ENCODE measurements at places on chromosomes 3 and 15. TPM values are rescaled to one million over a fixed set of nuclear protein-coding genes. Genes with fewer than 3 reads are reported as not detected.

The BNC1 gene
- 0.31 TPM for polyA plus RNA-seq

The HOMER2 gene
- 32.6 TPM for polyA plus RNA-seq

GRCh38 chr3:10706156-10706739, 109.8 kb upstream of the SLC6A11 start:
- no peak for DNase-seq

DNA sequence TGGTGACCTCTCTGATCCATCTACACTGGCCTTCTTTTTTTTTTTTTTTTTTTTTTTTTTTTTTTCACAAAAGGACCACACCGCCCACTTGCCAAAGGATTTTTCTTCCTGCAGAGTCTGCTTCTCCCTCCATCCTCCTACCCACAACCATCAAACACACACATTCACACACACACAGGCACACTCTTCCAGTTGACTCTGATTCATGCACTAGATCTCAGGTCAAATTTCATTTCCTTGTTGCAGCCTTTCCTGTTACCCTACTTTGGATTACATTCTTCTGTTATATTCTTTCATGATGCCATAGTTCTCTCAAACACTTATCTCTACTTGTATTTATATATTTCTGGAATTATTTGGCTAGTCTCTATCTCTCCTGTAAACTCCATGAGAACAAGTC, 133.9 kb downstream of the STAC start:
- no peak for DNase-seq

The RYR3 gene
- 5.6 TPM for polyA plus RNA-seq

GRCh38 chr15:92580933-92581445, 74.6 kb downstream of the FAM174B start:
- DNase-seq, result no peak

The MAP4 gene
- 190 TPM for polyA plus RNA-seq

- no peak for DNase-seq
Observed at GRCh38 chr3:195570912-195571311, 12.8 kb downstream of the APOD start.

The SPTBN5 gene
- polyA plus RNA-seq, result 1.3 TPM

- no peak for DNase-seq
Observed at GRCh38 chr3:101281521-101282030, 38.8 kb downstream of the IMPG2 start.

DNA sequence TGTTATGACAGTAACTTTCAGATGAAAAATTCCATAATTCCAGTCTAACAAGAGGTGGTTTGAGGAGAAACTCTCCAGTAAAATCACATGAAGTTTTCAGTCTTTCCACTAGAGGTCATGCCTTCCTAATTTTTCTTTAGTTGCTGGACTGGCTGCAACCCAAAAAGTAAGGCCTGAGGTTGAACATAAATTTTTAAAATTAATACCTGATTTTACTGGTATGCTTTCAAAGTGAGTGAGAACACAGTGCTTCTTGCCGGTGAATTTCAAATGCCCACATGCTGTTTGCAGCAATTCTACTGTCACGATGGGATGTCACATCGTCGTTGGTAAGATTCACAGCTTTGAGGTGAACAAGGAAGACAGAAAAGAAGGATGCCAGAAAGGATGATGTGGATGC, 89.0 kb upstream of the FGF12 start:
- no peak for DNase-seq

- DNase-seq, result no peak
Observed at GRCh38 chr3:149460117-149460516, 14.4 kb upstream of the TM4SF4 start.

The ATP13A4 gene
- 0.41 TPM for polyA plus RNA-seq

DNA sequence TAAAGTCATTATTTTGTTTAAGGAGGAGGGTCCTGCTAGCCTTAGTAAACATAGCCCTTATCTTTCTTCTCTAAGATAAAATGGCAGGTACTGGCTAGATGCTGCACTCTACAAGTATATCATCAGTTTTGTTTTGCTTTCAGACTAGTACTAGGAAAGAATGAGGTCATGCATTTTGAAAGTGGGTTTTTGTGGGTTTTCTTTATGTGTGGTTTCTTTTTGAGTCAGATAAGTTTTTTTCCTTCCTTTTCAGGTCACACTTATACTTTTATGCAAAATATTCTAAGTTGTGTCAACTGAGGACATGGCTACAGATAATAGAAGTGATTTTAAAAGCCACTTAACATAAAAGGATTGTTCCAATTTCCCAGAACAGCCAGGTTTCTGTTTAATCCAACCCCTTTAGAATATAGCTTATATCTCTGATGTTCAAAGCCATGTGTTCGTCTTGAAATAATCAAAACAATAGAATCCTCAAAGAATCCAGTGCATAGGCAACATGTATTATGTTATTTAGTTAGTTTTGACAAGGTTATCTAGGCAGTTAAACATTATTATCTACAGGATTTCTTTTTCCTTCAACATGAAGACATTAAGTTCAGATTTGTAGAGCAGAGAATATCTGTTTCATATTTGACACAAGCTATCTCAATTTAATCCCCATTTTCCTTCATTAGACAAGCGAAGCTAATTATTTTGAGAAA, 406.2 kb downstream of the RBMS3 start:
- DNase-seq, result no peak

The BRK1 gene
- polyA plus RNA-seq, result 199 TPM

DNA sequence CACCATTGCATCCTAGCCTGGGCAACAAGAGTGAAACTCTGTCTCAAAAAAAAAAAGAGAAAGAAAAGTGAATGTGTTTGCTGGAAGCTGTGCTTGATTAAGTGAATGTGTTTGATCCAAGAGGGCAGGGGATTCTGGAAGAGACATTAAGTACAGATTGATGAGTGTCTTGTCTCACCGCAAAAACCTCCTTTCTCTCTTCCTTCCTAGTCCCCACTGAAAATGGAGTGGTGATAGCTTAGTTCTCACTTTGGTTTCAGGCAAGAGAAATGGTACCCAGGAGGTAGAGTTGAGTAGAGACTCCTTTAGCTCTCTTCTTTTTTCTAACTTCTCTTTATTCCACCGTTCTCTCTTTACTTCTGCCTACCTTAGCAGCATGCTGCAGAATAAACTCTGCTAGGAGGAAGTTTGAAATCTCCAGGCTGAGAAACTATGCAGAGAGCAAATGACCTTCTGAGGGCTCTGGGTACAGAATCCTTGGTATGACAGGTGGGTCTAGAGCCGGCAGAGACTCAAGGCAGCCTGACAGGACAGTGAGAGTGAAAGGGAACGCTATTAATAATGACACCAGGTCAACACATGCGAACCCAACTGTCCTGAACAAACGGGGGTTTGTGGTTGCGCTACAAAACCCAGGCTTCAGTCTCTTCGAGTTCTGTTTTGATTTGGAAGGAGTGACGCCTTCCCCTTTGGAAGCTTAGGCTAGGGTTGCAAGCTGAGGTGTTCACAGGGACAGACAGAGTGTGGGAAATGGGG, 74.9 kb downstream of the SMAD3 start:
- no peak for DNase-seq

GRCh38 chr15:70257573-70258248, 160.0 kb upstream of the TLE3 start:
- DNase-seq, result no peak

DNA sequence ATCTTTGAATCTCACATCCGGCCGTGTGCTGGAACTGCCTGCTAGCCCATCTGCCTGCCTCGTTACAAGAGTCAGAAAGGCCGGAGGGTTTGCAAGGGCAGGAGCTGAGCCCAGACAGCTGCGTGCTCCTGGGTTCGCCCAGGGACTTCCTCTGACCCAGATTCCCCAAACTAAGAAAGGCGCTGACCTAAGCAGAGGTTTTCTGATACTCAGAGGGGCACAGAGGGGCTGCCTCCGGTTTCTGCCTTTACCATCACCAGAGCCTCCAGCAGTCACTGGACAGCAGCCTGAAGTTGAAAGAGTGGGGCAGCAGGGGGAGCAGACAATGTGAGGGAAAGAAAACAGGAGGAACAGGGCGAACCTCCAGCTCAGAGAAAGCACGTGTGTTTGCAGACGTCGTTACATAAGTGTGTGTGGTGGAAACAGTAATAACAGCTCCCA, 33.4 kb upstream of the RAD18 start:
- no peak for DNase-seq

The SCAMP5 gene
- 19.3 TPM for polyA plus RNA-seq

The SCAP gene
- 62.9 TPM for polyA plus RNA-seq

The LTF gene
- 1.5 TPM for polyA plus RNA-seq

DNA sequence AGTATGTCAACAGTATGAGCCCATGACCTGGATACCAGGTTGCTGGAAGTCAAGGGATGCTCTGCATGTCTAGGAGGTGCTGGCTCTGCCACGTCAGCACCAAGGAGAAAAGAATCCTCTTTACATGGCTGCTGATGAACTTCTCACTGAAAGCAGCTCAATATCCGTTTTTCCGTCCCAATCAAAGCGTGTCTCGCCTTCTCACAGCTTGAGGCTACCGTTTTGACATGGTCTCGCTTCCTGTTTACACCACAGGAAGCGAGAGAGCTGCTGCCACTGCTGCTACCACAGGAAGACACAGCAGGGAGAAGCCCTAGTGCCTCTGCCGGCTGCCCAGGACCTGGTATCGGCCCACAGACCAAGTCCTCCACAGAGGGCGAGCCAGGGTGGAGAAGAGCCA, 27.3 kb downstream of the STARD5 start:
- no peak for DNase-seq

The MINAR1 gene
- 1.4 TPM for polyA plus RNA-seq

DNA sequence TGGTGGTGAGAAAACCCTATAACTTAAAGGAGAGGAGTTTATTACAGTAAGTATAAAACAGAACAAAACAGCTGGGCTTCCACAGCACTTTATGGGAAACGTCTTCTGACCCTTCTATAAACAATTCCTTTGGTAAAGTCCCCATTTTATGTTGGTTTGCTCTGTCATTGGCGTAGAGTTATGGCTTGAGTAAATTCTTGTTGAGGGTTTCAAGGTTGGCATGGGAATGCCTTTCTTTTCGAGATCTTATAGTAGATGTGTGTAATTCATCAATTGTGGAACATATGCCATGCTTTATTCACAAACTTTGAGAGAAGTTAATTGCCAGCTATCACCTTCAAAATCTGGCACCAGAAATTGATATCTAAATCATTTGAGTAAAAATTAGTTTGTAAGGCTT, 11.6 kb upstream of the CHL1 start:
- no peak for DNase-seq

The ZNF662 gene
- polyA plus RNA-seq, result 30.3 TPM

DNA sequence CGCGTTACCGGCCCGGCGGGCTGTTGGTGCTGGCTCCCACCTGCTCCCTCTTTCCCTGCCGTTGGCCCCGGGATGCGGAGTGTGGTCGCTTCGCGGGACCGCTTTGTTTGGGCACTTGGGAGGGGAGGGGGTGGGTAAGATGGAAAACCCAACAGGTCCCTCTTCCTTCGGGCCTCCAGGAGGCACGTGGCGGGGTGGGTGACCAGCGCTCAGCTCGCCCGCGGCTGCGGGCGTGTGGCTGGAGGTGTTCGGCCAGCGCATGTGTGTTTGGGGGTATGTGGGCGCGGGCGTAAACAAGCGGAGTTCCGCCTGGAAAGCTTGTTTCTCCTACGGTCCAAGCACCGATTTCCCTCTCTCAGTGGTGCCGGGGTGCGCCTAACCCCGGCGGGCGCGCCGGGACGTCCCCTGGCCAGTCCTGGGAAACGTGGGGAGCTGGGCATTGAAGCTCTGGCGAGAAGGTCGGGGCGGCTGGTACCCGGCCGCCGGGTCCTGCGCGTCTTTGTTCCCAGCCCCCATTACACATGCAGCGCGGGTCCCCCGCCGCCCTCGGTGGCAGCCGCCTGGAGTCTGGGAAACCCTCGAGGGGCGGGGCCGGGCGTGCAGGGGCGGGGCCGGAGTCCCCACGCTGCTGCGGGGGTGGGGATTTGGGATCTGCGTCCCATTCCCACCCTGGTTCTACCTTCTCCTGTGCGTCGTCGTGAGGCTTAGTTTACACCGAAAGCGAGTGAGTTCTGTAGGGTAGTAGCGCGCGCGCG, 1.4 kb downstream of the ACVR2B start:
- DNase-seq, result peak; percentile 61

- no peak for DNase-seq
Observed at GRCh38 chr3:44013967-44014366, 227.7 kb upstream of the TOPAZ1 start.

All from left renal pelvis (tissue), 4 donors.